SK-N-SH (cell line): ENCODE measurements at places on chromosomes 3 and 15. TPM values are rescaled to one million over a fixed set of nuclear protein-coding genes. Genes with fewer than 3 reads are reported as not detected.

- DNase-seq, result no peak
Observed at GRCh38 chr3:55608301-55608937, 121.3 kb upstream of the WNT5A start.

DNA sequence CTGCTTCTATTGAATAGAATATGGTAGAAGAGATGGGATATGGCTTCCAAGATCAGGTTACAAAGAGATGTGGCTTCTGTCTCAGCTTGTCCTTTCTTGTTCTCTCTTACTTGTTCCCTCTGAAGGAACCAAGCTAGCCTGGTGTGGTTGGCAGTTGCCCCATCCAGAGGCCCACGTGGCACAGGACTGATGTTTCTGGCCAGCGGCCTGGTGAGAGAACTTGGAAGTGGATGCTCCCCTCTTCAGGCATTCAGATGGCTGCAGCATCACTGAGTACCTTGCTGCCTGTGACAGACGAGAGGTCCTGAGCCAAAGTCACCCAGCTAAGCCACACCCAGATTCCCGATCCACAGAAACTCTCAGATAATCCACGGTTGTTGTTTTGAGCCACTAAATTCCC is 183.6 kb downstream of the NSMCE3 start:
- no peak for DNase-seq

DNA sequence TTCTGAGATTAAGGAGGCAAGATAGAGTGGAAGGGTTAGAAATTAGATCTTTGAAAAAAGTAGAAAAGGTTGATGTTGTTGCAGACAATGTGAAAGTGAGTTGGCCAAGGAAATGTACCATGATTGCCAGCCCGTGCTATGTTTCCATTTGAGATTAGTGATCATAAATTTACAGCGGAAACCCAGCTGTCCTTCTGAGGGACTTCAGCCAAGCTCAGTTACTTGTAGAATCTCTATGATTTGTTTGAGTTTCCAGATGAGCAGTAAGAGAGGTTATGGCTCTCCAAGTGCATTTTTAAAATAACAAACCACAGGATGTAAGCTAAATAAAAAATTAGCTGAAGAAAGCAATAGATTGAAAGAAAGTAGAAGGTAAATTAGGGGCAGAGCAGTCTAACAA is 54.2 kb upstream of the RBMS3 start:
- DNase-seq, result no peak

DNA sequence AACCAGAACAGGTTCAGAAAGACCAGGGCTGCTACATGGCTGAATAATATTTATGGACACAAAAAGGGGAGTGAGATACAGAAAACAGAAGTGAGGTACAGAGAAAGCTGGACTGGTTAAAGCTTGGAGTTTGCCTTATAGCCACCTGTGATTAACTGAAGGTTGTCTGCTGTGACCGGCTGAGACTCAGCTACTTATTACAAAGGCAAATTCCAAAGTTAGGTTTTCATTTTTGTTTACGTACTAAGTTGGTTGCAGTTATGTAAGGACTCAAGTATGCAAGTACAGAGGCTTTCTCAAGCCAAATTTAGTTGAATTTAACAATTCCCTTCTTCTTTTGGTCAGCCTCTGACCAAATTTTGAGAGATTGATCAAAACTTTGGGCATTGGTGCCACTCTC is 264.6 kb downstream of the THSD4 start:
- DNase-seq, result no peak

- no peak for DNase-seq
Observed at GRCh38 chr3:151214459-151214858, 11.4 kb upstream of the GPR171 start.

DNA sequence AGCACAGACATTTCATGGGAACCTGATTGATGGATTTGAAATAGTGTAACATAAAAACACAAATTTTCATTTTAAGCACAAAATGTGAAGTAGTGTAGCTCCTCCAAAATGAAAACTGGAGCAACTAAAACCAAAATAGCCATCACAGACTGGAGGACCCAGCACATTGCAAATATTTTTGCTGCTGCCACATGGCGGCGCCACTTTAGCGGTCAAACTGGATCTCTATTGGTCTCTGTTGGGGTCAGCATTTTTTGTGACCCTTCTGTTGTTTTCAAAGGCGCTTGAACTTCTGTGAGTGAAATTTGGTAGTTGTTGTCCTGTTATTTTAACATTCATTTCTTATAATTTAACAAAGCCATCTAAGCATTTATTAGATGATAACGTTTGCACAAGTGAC is 259.9 kb downstream of the IL20RB start:
- DNase-seq, result peak; percentile 21

DNA sequence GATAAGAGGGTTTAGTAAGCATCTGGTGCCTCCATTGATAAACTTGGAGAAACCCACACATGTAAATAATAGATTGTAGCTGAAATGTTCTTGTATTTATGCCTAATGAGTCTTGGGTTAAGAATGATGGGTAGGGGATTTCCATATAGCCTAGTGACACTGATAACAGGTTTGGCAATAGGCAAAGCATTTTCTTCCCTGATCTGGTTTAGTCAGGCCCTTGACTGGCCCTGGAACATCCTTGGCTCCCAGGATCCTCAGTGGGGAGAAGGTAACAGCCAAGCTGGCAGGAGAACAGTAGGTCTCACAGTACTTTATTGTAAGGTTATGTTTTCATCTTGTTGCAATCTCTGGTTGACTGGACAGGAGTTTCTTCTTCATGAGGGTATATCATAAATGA is 228.4 kb downstream of the DIPK2A start:
- DNase-seq, result no peak

- no peak for DNase-seq
Observed at GRCh38 chr15:50249704-50250103, 15.8 kb downstream of the HDC start.

DNA sequence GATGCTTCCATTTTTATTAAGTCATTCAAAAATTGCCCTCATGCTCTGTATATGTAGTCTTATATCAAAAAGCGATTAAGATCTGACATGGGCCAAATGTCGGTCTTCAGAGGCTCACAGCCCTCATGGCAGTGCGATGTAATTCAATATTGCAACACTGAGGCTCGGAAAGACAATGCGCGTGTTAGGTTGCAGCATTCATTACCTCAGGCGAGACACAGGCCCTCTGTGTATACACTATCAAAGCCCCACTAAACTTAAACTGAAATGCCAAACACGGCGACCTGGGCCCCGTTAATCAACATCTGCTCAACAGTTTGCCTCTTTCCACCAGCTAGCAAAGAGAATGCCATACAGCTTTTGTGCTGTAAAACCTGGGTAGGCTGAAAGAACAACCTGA is 413.4 kb downstream of the ERC2 start:
- DNase-seq, result no peak

DNA sequence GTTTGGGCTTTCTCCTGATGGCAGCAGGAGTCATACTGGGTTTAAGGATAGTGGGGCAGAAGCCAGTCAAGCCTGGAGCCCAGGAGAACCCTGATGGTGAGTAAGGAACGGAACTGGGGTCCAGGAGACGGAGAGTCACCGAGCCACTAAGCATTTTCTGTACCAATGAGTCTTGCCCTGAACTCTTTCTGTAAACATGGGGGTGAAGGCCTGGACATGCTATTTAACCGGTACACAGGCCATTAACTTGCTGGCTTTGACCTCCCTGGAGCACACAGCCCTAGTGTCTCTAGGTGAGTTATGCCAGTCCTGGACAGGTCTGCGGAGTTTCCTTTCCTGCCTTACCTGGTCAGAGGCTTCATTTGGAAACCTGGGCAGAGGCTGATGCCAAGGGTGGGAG is 3.9 kb downstream of the SLC6A6 start:
- no peak for DNase-seq

GRCh38 chr3:185021256-185021655 is 131.6 kb downstream of the C3orf70 start:
- DNase-seq, result no peak

DNA sequence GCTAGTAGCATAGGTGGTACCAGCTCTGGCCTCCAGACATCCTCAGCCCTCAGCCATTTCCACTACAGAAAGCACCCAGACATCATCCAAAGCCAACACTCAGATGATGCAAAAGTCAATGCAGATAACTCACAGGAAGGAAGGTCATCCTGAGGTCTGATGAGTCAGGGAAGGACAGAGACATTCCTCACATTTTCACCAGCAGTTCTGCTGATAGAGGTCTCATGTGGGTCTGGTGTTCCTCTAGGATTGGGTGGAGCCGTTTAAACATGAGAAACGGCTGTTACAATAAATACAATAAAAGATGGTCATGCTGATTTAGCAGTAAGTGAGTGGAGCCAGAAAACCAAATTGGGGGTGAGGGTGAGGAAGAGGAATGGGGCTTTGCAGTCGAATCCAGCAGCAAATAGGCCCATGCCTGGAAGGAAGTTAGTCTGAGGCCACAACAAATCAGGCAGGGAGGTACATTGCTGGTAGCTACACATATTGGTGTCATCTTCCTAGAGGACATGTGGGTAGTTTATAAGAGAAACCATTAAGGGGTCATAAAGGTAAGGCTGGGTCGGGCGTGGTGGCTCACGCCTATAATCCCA is 33.3 kb upstream of the FLNB start:
- DNase-seq, result peak; percentile 28

DNA sequence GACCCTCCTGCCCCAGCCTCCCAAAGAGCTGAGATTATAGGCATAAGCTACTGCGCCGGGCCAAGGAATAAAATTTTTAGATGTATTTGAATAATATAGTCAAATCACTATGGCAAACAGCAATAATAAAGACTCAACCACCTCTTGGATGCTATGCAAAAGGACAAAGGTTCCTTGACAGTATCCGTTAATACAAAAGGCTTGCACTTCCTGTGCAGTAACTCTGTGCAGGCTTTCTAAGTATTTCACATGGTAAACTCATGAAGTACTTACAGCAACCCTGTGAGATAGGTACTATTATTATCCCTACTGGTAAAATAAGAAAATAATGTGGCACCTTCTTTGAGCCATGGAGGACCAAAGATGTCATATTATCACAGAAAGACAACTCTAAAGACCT is 86.8 kb downstream of the SHQ1 start:
- DNase-seq, result no peak

- peak; percentile 52 for DNase-seq
Observed at GRCh38 chr15:78739996-78740903, 71.0 kb downstream of the ADAMTS7 start.

GRCh38 chr3:64650096-64650622 is 37.6 kb downstream of the ADAMTS9 start:
- no peak for DNase-seq

GRCh38 chr3:160812304-160812703 is 56.3 kb downstream of the PPM1L start:
- DNase-seq, result no peak

- DNase-seq, result no peak
Observed at GRCh38 chr3:39755100-39755499, 54.3 kb upstream of the MYRIP start.

GRCh38 chr15:35448294-35448693 is 97.7 kb downstream of the DPH6 start:
- DNase-seq, result no peak

- peak; percentile 18 for DNase-seq
Observed at GRCh38 chr3:178434206-178434805, 101.9 kb upstream of the KCNMB2 start.

GRCh38 chr3:158105710-158106253 is 438 bp downstream of the SHOX2 start:
- no peak for DNase-seq

DNA sequence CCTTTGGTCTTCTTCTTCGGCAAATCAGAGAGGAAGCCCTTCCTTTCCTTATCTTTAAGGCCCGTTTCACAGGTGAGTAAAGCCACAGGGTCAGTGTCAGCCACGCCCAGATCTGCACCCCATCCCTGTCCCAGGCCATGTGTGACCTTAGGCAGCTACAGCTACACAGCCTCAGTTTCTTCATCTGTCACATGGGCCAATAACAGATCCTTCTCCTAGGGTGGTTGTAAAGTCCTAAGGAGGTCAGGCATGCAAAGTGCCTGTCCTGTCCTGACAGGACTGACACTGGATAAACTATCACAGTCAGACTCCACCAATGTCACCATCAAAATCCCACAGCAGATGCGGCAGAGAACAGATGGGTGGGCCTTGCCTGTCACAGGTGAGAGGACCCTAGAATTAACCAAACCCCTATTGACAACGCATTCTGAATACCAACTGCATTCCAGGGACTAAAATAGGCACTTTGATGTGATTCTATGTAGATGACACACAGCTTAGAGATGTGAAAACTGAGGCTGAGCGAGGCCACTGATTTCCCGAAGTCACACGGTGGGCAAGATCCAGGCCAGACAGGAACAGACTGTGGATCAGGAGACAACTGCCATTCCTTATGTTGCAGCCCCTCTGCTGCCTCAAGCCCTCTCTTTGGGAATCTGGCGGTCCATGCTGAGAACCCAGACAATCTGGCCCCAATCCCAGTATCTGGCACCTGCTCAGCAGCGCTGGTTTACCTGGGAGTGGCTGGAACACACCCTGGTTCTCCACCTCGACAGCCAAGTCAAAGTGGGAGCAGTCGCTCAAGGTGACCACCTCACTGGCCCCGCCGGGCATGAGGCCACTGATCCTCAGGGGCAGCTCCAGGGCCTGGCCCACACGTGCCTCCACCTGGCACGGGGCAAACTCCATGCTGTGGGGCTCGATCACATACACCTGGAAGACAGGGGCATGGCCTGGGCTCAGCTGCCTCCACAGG is 48.7 kb downstream of the NUP210 start:
- no peak for DNase-seq

- no peak for DNase-seq
Observed at GRCh38 chr15:59249816-59250215, 43.2 kb downstream of the LDHAL6B start.

GRCh38 chr3:42659451-42660130 is 6.1 kb downstream of the ZBTB47 start:
- peak; percentile 42 for DNase-seq

DNA sequence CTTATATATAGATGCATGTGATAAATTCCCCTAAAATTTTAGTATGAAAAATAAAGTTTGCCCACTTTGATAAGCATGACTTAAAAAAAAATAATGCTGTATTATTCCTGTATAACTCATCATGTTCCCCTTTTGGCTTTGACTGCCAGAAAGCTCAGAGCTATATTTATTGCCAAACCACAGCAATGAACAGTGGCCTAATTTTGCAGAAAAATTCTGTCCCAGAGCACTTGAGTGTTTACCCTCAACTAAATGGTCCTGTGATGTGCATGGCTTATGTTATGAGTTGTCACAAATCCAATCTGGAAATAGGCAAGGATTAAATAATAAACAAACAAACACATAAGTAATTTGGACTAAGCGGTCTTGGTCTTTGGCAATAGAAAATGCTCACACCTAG is 276.7 kb downstream of the SLC9A9 start:
- no peak for DNase-seq

- DNase-seq, result no peak
Observed at GRCh38 chr3:45441584-45442310, 53.4 kb downstream of the LARS2 start.

PLA2G4E gene
- not detected in 2 replicates for polyA plus RNA-seq

DPP8 gene
- 13.9 and 14.1 TPM in 2 replicates for polyA plus RNA-seq

LSMEM2 gene
- polyA plus RNA-seq, result 0.03 TPM in 1 of 2 replicates, not detected in the other

CCK gene
- polyA plus RNA-seq, result not detected in 2 replicates

CD86 gene
- polyA plus RNA-seq, result not detected in 2 replicates

ZNF80 gene
- polyA plus RNA-seq, result not detected in 2 replicates

AADACL2 gene
- polyA plus RNA-seq, result not detected in 2 replicates

IL12A gene
- polyA plus RNA-seq, result 0.97 and 1.9 TPM in 2 replicates

MOBP gene
- not detected in 2 replicates for polyA plus RNA-seq

CHL1 gene
- polyA plus RNA-seq, result not detected in 2 replicates

SHF gene
- polyA plus RNA-seq, result 4.4 and 5.5 TPM in 2 replicates

TRPM1 gene
- not detected in 2 replicates for polyA plus RNA-seq

ADAMTS17 gene
- polyA plus RNA-seq, result not detected in 2 replicates

LIPC gene
- not detected in 2 replicates for polyA plus RNA-seq

PSTPIP1 gene
- polyA plus RNA-seq, result 0.69 and 1.1 TPM in 2 replicates

RPL22L1 gene
- 80.9 and 138 TPM in 2 replicates for polyA plus RNA-seq

SAMD7 gene
- polyA plus RNA-seq, result not detected in 2 replicates
